ENCODE measurements at places on chromosomes 1 and 21. TPM values are rescaled to one million over a fixed set of nuclear protein-coding genes. Genes with fewer than 3 reads are reported as not detected.

Gene AXDND1
- total RNA-seq = 0.30 TPM

Gene DCST1
- not detected for total RNA-seq

Gene HSD17B7
- total RNA-seq = 41.7 TPM

Gene DIRAS3
- total RNA-seq = 3.2 TPM

Gene DNASE2B
- 0.17 TPM for total RNA-seq

Gene KAZN
- 2.7 TPM for total RNA-seq

Gene ZNF436
- total RNA-seq = 5.1 TPM

Gene BSND
- not detected for total RNA-seq

Gene KCNA2
- not detected for total RNA-seq

Gene NPPA
- not detected for total RNA-seq

Gene AJAP1
- 0.15 TPM for total RNA-seq

Gene LCE2B
- total RNA-seq = not detected

Gene TMEM82
- not detected for total RNA-seq

Gene RXRG
- not detected for total RNA-seq

Gene KRTAP12-2
- total RNA-seq = not detected

Gene ARMH1
- not detected for total RNA-seq

Gene SLC1A7
- total RNA-seq = not detected

Gene OR2AK2
- total RNA-seq = not detected

Gene NPR1
- under 0.01 TPM for total RNA-seq

Gene GJA5
- not detected for total RNA-seq

Gene ARHGEF10L
- total RNA-seq = 10.7 TPM

Gene EXO1
- total RNA-seq = 16.6 TPM

Gene COL24A1
- total RNA-seq = 0.15 TPM

Gene AVPR1B
- not detected for total RNA-seq

Gene ARTN
- 0.17 TPM for total RNA-seq

Gene KRTAP11-1
- not detected for total RNA-seq

Gene ACTN2
- total RNA-seq = not detected

Gene FBXO2
- 0.34 TPM for total RNA-seq

Gene OR6K3
- total RNA-seq = not detected

Gene MAP1LC3C
- total RNA-seq = not detected

Gene RNU1-4
- total RNA-seq = not detected

Gene ANKRD65
- 0.50 TPM for total RNA-seq

Gene LDLRAD2
- under 0.01 TPM for total RNA-seq

Gene RHCE
- total RNA-seq = 0.50 TPM

Gene GDAP2
- 6.1 TPM for total RNA-seq

Gene PGLYRP3
- not detected for total RNA-seq

Gene MIXL1
- not detected for total RNA-seq

Gene MACO1
- 8.9 TPM for total RNA-seq

Gene CLDN17
- not detected for total RNA-seq

Gene SMG7
- total RNA-seq = 10.7 TPM

Gene RGS8
- not detected for total RNA-seq

Gene PRMT6
- total RNA-seq = 18.8 TPM

Gene ZNF687
- total RNA-seq = 12.5 TPM

Gene FCRL2
- not detected for total RNA-seq

All from bronchus fibroblast of lung (primary cell).